Natural killer cell treated with Interleukin-12 subunit alpha and Interleukin-12 subunit beta and Interleukin-15 and Interleukin-18, amount 100 ng/mL, for 72 hours (primary cell): ENCODE measurements at places on chromosomes 7 and 10. TPM values are rescaled to one million over a fixed set of nuclear protein-coding genes. Genes with fewer than 3 reads are reported as not detected.

The PRPS1L1 gene
- not detected for total RNA-seq

The HOXA9 gene
- total RNA-seq, result not detected

The BHLHA15 gene
- 1.8 TPM for total RNA-seq

The LEP gene
- not detected for total RNA-seq

The SCART1 gene
- 3.6 TPM for total RNA-seq

The ZNF239 gene
- total RNA-seq, result not detected

The GIMAP5 gene
- total RNA-seq, result 75.5 TPM

The RBP3 gene
- total RNA-seq, result not detected

The PSD gene
- 7.6 TPM for total RNA-seq

The COX19 gene
- 19.9 TPM for total RNA-seq

The GIMAP2 gene
- 26.1 TPM for total RNA-seq

The TRPV5 gene
- not detected for total RNA-seq

The TMEM213 gene
- not detected for total RNA-seq

The IKZF1 gene
- 416 TPM for total RNA-seq

The TAC1 gene
- total RNA-seq, result not detected

The PODXL gene
- total RNA-seq, result 1.3 TPM

The GNAI1 gene
- total RNA-seq, result not detected

The CPN1 gene
- total RNA-seq, result not detected

The BMPER gene
- total RNA-seq, result not detected

The RADIL gene
- not detected for total RNA-seq

The LOXL4 gene
- not detected for total RNA-seq

The TUBB8 gene
- not detected for total RNA-seq

The PNLIPRP3 gene
- not detected for total RNA-seq

The PPP1R9A gene
- total RNA-seq, result 0.69 TPM

The ECHDC3 gene
- total RNA-seq, result 1.3 TPM

The CC2D2B gene
- total RNA-seq, result 0.57 TPM

The FAM25C gene
- total RNA-seq, result not detected

The SDK1 gene
- total RNA-seq, result 0.40 TPM

The COA1 gene
- 119 TPM for total RNA-seq

The INHBA gene
- 1.1 TPM for total RNA-seq

The SPDYE8 gene
- total RNA-seq, result not detected

The MAGI2 gene
- 0.19 TPM for total RNA-seq
